Myocyte (in vitro differentiated cells): ENCODE measurements at places on chromosomes 5 and 9. TPM values are rescaled to one million over a fixed set of nuclear protein-coding genes. Genes with fewer than 3 reads are reported as not detected.
A peak's percentile ranks its signal among the peaks of the same experiment; 100 is the strongest.

DNA sequence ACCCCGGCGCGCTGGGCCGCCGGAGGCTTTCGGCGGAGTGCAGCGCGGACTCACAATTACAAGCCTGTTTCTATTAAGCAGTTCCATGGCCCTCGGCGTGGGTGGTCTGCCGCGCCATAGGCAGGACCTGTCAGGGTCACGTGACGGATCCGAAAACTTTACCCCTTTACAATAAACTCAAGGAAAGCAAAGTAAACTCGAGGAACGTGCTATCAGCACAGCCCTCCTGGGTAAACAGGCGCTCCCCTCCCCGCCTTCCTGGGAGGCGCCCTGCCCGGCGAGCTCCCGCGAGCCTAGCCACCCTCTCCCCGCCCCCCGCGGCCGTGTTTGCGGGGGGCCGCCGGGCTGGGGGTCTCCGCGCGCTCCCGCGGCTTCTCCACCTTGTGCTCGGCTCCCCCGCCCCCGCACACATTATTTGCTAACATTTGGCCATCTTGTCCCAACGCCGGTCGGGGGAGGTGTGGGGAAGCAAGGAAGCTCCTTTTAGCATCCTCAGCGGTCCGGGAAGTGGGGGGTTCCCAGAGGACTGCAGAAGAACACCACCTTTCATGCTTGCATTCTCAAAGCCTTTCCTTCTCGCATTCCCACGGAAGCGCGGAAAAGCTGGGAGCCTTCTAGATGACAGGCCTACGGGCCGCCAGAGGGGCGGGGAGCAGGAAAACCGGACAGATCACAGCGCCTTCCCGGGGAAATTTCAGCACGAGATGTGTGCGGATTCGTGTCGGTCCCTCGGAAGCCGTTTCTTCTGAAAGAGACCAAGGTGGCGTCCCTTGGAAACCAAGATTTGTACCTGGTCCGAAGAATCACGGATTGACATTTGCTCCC lies at the start of gene PTCH1:
TSS of gene PTCH1 (minus strand) at position 238 of the 825 bp plus-strand sequence.
- peak; percentile 43 for DNase-seq

GRCh38 chr9:124030969-124031451 lies 19.4 kb downstream of the LHX2 start:
- peak; percentile 45 for DNase-seq

HEMGN gene
- total RNA-seq, result 0.08 and 0.10 TPM in 2 replicates

KLHL3 gene
- total RNA-seq, result 1.2 and 1.4 TPM in 2 replicates

FBP2 gene
- total RNA-seq, result 0.32 TPM in 1 of 2 replicates, not detected in the other

TXNDC8 gene
- not detected in 2 replicates for total RNA-seq

WNT8A gene
- not detected in 2 replicates for total RNA-seq

C5orf52 gene
- total RNA-seq, result not detected in 2 replicates

DNA sequence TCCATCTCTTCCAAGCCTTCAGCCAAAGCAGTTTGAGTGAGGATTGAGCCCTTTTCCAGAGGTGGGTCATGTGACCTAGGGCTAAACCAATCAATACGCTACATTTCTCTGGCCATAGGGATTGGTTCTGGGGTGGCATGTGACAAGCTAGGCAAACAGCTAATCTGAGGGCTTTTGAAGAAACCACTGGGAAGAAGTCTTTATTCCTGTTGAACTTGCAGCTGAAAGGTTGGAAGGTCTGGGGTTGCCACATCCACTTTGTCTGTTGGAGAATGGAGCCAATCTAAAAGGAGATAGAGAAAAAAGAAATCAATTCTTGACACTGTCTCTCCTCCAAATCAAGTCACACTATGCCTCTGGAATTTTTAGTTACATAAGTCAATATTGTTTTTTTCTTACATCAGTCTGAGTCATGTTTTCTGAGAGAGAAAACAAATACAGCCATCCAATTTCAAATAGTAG lies 637.8 kb upstream of the WWC1 start:
- no peak for DNase-seq

DNA sequence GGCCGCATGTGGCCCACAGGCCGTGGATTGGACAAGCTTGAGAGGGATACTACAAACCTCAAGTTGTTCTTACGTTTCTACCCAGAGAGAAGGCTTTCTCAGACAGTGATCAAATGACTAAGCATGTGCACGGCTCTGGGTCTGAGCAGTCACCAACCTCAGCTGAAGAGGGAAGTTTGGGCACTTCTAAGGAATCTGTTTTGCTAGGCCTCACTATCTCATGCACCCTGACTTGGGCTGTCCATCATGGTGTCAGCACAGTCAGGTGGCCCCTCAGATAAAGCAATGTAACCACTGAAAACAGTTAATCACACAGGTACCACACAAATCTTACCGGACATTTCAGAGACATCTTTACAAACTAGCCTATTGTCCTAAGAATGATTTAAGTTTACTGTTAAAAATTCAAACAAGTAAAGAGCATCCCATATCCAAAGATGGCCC lies 24.6 kb downstream of the CSF2 start:
- DNase-seq, result peak; percentile 26

ADCY2 gene
- not detected in 2 replicates for total RNA-seq
